GM12891 (cell line): ENCODE measurements at places on chromosomes 11 and 22.

- DNase-seq = no peak
Measured at GRCh38 chr22:30614879-30615278, 7.9 kb downstream of the TCN2 start.

- no peak for DNase-seq
Measured at GRCh38 chr22:27474711-27475547, 326.6 kb downstream of the MN1 start.

GRCh38 chr11:103486604-103487003 is 377.4 kb downstream of the DYNC2H1 start:
- no peak for DNase-seq

- no peak for DNase-seq
Measured at GRCh38 chr11:22752908-22753310, 76.7 kb downstream of the SVIP start.

GRCh38 chr11:134332189-134332631 is 422 bp downstream of the GLB1L2 start:
- DNase-seq = no peak

DNA sequence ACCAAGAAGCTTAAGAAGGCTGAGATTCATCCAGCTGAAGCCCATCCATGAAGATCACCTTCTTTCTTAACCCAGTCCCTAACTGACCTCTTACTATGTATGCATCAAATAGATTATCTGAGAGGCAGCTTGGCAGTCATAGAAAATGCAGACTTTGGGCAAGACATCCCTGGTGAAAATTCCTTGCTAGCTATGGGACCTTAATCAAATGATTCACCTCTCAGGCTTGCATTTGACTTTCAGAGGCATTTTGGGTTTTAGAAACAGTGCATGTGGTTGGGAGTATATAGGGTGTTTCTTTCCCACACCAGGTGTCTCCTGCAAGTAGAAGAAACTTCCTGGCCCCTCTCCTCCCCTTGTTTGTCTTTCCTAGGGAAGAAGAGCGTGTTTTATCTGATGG is 188.5 kb upstream of the ISX start:
- no peak for DNase-seq

DNA sequence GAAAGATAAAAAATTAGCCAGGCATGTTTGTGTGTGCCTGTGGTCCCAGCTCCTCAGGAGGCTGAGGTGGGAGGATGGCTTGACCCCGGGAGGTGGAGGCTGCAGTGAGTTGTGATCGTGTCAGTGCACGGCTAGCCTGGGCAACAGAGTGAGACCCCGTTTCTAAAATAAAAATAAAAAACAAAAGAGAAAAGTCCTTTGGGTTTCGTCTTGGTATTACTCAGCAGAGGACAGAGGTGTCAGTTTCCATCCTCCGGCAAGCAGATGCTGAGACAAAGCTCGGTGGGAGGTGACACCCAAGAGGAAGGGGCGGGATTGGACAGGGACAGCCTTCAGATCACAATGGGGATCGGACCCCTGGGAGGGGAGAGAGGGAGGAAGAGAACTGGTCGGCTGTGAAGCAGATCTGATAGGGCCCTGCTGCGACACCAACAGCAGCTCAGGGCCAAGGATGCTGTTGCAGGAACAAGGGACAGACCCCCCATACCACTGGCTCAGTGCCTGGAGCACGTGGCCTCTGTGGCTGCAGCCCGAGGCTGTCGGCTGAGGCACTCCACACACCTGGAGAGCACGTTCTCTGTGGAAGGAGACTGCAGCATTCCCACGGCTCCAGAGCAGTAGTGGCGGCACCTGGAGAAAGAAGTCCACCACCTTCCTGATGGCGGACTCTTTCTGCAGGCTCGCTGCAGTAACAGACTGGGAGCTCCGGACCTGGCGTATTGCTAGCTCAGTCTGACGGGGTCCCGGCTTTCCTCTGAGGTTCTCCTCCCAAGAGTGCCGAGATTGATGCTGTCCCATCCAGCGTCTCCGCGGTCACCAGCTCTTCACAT is 5.2 kb upstream of the BID start:
- DNase-seq = peak; percentile 69

- DNase-seq = no peak
Measured at GRCh38 chr11:32451808-32452207, 16.5 kb upstream of the WT1 start.

DNA sequence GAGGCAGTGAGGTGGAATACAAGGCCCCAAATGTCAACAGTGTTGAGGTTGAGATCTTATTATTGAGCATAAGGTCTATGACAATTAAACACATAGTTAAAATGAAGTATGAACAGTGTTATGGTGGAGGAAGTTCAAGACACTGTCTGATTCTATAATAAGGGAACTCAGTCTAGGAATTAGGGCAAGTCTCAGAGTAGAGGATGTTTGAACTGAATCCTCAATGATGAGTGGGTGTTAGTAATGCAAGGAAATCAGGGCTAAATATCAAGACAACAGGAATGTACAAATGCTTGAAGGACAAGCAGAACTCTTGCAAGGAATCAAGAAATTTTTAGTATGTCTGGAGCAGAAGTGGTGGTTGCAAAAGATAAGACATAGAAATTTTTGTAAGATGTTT is 53.0 kb downstream of the CWC15 start:
- no peak for DNase-seq

- DNase-seq = no peak
Measured at GRCh38 chr11:45654231-45655011, 11.0 kb downstream of the CHST1 start.

- no peak for DNase-seq
Measured at GRCh38 chr11:58786693-58787092, 55.0 kb upstream of the GLYAT start.

DNA sequence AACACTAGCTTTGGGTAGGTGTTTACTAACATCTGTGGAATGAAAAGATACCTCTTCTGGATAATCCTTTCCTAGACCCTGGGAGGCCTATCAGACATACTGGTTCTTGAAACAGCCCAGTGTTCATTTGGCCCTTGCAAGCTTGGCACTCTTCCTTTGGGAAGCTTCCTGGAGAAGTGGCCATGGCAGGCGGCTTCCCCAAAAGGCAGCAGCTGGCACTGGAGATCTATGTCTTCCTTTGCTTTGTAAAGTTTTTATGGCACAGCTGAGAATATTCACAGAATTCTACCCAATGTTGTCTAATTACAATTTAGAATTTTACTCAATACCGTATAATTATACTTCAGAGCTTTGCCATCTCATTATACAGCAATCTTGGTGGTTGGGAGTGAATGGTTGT is 199.2 kb upstream of the C11orf87 start:
- DNase-seq = no peak

DNA sequence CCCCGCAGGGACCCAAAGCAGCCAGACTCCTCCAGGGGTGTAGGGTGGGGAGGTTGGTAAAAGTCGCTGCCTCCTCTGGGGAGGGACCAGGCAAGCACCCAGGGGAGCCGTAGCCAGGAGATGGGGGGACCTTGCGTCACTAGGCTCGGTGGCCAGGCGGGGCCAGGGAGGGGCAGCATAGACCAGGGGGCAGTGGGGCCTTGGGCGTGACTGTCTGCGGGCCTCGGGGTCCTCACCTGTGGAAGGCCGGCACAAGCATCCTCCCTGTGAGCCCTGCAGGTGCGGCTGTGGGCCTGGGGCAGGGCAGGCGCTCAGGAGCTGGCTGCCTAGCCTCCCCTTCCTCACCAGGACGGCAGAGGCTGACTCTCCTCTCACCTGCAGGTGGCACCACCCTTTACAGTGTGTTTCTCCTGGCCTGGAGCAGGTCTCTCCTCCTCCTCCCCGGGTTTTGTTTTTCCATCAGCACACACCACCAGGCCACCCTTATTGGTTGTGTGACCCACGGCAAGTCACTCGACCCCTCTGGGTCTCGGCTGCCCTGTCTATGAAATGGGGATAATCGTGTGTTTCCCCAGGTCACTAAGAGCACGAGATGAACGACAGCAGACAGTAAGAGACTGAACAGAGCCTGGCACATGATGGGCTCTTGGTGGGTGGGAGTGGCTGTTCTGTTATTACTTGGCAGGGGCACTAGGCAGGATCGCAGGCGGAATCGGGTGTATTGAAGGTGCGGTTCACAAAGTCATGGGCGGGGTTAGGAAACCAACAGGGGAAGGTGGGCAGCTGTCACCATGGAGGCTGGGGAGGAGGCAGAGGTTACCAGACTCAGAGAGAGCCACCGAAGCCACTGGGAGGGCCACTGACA is 52.7 kb downstream of the FLRT1 start:
- DNase-seq = peak; percentile 50

- no peak for DNase-seq
Measured at GRCh38 chr11:104968355-104968855, at the start of gene CASP4. Gene CASP4, minus strand, starts transcription at chr11:104968574. Its CDS starts 49 bp downstream, at chr11:104968525.

DNA sequence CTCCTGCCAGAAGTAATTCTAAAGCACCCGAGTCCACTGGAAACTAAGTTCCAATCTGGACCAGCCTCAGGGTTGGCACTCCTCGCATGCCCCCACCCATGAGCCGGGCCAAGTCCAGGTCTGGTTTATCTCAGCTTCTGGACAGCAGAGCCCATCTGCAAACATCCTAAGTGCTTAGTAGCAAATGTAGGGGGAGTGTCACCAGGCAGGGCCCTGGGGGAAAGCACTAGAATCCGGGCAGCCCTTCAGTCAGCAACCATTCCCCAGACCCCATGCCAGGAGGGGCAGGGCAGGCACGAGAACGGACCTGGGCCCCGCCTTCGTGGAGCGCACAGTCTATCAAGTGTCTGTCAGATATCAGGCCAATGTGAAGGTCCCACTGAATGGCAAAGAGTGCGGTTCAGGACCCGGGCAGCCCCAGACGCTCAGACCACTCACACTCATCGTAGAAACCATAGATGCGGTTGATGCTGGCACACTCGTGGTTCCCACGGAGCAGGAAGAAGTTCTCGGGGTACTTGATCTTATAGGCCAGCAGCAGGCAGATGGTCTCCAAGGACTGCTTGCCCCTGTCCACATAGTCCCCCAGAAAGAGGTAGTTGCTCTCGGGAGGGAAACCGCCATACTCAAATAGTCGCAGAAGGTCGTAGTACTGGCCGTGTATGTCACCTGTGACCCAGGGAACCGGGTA is 1.3 kb downstream of the PPP1CA start:
- DNase-seq = no peak

GRCh38 chr11:61812736-61813411 is 3.9 kb downstream of the FADS1 start:
- no peak for DNase-seq

DNA sequence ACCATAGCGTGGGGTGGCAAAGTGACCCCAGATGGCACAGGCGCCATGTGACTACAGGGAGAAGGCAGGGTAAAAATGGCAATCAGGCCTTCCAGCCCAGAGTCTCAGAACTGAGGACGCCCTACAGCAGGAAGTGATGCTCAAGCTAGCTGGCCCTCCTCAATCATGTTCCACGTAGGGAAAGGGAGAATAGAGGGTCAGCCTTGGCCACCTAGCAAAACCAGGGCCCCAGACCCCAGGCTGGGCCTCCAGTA is 978 bp upstream of the ANKRD13D start:
- no peak for DNase-seq

DNA sequence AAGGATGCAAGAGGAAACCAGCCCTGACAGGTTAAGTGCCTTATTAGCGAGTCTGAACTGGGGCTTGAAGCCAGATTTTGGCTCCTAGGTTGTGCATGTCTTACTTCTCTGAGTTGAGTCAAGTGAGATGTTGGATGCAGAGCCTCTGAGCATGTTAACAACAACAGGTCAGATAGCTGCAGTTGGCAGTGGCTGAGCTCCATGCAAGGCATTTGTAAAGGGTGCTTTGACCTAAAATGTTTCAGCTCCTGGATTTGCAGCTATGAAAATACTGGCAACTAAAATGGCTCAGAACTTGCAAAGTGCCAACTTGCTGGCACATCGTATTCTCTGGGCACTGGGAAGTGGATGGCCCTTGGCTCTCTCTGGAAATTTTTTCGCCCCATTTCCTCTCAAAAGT is 16.4 kb upstream of the CSRP3 start:
- no peak for DNase-seq

DNA sequence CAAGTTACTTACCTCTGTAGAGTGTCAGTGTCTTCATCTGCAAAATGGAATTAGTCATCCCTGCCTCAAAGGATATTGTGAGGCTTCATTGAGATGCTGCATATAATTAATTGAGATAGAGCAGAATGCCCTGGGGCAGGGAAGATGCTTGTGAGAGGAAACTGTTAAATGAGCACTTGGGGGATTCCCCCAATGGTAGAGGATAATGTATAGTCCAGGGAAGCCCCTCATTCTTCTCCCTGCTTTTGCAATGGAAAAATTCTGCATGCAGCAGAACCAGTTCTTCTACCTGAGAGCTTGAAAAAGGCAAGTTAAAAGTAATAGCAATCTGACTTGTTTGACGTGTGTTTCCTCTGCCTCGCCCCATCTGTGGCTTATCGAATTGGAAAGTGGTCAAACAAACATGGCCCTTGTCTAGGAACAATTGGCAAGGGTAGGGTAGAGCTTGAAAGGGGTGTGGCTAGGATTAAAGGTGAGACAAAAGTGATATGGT is 90.9 kb downstream of the NAV2 start:
- DNase-seq = no peak

- no peak for DNase-seq
Measured at GRCh38 chr11:790721-791564, 1.1 kb upstream of the CEND1 start.

GRCh38 chr11:113725913-113726312 is 19.8 kb upstream of the TMPRSS5 start:
- no peak for DNase-seq

DNA sequence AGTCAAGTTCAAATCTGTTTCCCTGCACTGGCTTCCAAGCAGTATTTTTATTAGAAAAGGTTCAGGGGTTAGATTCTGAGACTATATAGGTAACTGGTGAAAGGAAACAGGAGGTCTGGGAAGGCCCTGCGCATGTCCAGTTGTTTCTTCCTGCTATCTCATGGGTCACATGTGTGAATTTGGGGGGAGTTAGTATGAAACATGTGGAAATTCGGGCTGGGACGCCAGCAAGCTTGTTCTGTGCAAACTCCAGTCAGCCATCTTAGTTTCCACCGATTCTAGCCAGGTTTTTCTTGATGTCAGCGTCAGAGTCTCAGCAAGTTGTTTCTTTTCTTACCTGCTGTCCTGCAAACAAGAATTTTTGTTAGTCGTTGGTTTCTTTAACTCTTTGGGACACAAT is 46.8 kb downstream of the NNMT start:
- DNase-seq = no peak

- DNase-seq = no peak
Measured at GRCh38 chr11:117417856-117418255, 90.2 kb downstream of the CEP164 start.

DNA sequence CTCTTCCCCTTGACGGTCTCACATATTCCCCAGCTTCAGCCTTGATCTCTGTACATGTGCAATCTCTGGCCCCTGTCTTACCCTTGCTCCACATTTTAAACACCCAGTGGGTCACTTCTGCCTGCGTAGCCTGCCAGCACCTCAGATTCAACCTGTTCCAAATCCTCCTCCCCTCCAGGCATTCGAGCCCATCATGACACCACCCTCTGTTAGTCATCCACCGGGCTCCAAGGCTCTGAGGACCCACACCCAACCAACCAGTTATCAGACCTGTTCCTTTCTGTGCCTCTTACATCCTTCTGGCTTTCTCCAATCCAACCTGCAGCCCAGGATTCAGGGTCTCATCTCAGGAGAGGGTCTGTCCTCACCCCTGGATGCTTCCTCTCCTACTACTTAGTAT is 119.8 kb upstream of the TBCEL start:
- no peak for DNase-seq
